ENCODE measurements at places on chromosomes 16 and 17. TPM values are rescaled to one million over a fixed set of nuclear protein-coding genes. Genes with fewer than 3 reads are reported as not detected.

The SALL1 gene
- 0.46 TPM for total RNA-seq

The KRTAP3-1 gene
- total RNA-seq, result not detected

The SPSB3 gene
- 37.5 TPM for total RNA-seq

The CDK5R1 gene
- 1.4 TPM for total RNA-seq

The LRRC46 gene
- 0.19 TPM for total RNA-seq

The ESRP2 gene
- total RNA-seq, result 0.73 TPM

The ZNF423 gene
- 8.4 TPM for total RNA-seq
